Dermis microvascular lymphatic vessel endothelial cell (primary cell): ENCODE measurements at places on chromosomes 6 and 20. TPM values are rescaled to one million over a fixed set of nuclear protein-coding genes. Genes with fewer than 3 reads are reported as not detected.

The SYCP2L gene
- not detected in 2 replicates for total RNA-seq

The BPIFB2 gene
- total RNA-seq = not detected in 2 replicates

The MACROD2 gene
- total RNA-seq = 0.13 and 0.25 TPM in 2 replicates

The GNMT gene
- total RNA-seq = under 0.01 and 0.13 TPM in 2 replicates

The HLA-DQB1 gene
- under 0.01 and 0.13 TPM in 2 replicates for total RNA-seq

- DNase-seq = peak; percentile 41
Measured at GRCh38 chr6:2197177-2197671, 48.2 kb downstream of the GMDS start.

- no peak for DNase-seq
Measured at GRCh38 chr6:136920671-136921380, 1.3 kb upstream of the SLC35D3 start.
